NCI-H187 treated with DMSO at 0.1 percent for 48 hours (cell line): ENCODE measurements at places on chromosomes 4 and X.

DNA sequence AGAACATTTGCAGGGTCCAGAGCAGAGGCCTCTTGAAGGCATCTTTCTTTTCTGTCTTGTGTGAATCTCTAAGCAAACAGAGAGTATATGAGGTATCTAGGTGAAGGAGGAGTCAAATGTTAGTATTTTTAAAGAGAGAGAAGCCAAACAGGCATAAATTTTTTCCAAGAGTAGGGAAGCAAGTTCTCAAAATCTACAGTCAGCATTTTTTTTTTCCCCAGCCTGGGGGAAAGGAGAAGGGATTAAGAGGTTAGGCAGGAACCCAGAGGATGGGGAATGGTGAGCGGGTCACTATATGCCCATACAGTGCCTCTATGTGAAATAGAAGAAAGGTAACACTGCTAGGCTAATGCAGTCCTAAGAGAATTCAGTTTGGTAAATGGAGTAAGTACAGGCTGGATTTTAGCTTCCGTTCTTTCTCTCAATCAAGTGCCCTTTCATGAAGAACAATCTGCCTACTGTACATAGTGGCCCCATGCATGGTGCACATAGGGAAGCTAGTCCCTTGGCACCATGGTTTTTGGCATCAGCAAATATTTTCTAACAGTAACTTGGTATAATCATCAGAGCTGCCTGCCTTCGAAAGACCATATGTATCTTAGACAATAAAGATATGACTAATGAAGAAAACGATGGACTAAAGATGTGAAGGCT is 163.1 kb upstream of the MAB21L2 start:
- DNase-seq = no peak

- no peak for DNase-seq
Observed at GRCh38 chr4:188955066-188955465, 815.8 kb downstream of the TRIML1 start.

- DNase-seq = no peak
Observed at GRCh38 chrX:47047989-47048388, 30.3 kb upstream of the RGN start.

DNA sequence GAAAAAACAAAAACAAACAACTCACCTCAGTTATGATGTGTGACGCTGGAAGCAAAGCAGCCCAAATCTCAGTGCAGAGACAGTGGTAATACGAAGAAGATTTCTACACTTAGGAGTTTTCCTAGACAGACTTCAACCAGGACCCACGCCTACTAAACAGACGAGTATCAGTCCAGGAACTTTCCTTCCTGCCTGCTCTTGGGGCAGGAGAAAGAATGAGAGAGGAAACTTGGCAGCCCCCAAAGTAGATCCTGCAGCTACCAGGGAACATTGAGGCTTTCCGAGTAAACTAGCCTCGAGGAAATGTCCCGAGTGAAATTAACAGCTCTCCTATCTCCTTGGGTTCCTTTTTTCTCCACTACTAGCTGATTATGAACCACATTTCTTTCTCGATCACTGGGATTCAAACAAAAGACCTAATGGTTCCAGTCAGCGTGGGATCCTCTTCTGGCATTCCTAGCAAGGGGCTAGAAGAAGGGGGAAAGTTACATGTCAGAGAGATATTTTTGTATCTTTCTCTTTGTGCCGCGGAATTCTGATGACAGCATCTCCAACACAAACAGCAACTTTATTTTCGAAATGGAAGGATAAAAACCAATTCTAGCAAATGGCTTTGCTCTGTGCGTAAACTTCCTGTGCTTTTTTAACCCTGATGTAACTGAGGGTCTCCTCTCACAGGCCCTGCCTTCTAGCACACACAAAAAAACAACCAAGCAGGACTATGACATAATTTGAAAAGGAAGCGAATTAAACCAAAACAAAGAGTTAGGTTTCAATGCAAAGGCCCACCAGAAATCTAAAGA is 53.2 kb downstream of the PPM1K start:
- no peak for DNase-seq

GRCh38 chr4:8402640-8403039 is 37.9 kb downstream of the ACOX3 start:
- no peak for DNase-seq

- no peak for DNase-seq
Observed at GRCh38 chr4:108581083-108581482, 39.3 kb upstream of the RPL34 start.

DNA sequence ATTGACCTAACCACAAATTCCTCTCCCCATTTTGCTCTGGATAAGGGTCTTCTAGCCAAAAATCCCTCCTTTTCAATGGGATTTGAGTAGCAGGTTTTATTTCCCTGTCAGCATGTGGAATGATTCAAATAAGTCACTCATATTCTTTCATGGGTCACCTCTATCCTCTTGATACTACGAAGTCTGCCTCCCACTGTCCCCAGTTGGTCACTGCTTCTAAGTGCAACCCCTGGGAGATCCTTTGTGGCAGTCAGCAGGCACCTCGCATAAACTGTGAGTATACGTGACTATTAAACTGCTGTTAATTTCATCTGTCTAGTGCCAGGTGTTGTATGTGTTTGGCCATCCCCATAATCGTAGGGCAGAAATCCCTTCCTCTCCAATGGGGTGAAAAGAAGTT is 1667.9 kb upstream of the PCDH7 start:
- no peak for DNase-seq

DNA sequence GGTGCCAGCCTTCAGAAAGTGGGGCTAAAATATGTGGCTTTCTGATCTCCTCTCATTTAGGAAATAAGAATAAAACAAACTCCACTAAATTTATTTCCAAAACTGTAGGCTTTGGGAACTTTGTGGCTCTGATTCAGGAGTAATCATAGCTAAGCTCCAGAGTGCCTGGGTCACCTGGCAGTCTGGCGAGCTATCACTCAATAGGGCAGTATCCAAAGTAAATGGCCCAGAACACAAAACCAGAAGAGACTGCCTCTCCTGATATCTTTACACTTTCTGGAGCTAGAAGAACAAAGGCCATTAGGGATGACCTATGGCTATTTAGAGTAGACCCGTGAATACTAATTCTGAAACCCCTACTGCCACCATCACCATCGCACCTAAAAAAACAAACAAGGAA is 17.0 kb upstream of the PPARGC1A start:
- DNase-seq = peak; percentile 44
